ENCODE measurements at places on chromosomes 7 and 10.

DNA sequence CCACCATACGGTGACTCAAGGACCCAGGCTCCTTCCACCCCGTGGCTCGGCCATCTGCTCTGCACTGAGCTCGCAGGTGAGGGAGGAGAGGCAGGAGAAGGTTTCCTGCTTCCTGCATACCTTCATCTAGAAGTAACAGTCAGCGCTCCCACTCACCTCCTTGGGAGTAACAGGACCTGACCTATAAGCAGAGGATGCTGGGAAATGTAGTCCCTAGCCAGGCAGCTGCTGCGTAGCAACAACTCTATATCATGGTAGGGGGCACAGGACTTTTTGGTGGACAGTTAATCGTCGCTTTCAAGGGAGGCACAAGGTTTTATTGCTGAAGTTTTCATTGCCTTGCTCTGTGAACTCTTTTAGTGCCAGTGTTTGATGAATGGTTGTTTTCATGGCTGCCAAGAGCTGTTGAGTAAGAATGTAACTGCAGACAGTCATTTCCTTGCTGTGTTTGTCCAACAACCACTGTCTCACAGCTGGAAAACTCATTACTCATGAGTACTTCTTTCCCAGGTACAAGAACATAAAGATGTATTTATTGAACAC lies 10.2 kb upstream of the ZFYVE27 start:
- no peak for DNase-seq

GRCh38 chr10:43203448-43204041 lies 63.3 kb downstream of the RASGEF1A start:
- DNase-seq: no peak

DNA sequence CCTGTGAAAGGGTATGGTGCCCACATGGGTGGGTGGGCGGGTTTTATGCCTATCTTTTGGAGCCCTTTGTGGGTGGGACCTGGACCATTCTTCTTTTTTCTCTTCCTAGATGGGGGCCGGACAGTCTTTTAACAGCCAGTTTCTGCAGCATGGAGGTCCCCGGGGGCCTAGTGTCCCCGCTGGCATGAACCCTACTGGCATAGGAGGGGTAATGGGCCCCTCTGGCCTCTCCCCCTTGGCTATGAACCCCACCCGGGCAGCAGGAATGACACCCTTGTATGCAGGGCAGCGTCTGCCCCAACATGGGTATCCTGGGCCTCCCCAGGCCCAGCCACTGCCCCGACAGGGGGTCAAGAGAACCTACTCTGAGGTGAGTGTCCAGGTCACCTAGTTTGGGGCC lies 9.1 kb downstream of the ZMIZ2 start:
- DNase-seq: no peak

GRCh38 chr10:28118985-28119628 lies 120.2 kb upstream of the ODAD2 start:
- DNase-seq: no peak

DNA sequence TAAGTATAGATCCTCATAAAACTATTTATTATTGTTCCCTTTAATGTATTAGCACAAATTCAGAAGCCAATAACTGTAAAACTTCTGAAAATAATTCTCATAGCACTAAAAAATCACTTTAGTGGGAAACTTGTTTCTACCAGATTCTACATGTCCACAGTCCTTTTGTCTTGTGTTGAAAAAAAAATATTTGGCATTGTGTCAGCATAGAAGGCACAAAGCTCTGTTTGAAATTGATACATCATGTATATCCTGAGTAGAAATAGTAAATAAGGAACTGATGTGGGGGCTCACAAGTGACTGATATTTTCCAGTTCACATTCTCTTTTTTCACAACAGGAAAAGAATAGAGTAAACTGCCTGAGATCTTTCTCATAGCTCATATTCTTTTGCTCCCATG lies 134.6 kb downstream of the GRM3 start:
- no peak for DNase-seq

- peak; percentile 41 for DNase-seq
These were observed 49.0 kb upstream of the BAMBI start for GRCh38 chr10:28628184-28628893.

- no peak for DNase-seq
These were observed 24.0 kb upstream of the GPNMB start for GRCh38 chr7:23222439-23223030.

GRCh38 chr7:150503581-150503980 lies 11.1 kb upstream of the GIMAP7 start:
- no peak for DNase-seq

DNA sequence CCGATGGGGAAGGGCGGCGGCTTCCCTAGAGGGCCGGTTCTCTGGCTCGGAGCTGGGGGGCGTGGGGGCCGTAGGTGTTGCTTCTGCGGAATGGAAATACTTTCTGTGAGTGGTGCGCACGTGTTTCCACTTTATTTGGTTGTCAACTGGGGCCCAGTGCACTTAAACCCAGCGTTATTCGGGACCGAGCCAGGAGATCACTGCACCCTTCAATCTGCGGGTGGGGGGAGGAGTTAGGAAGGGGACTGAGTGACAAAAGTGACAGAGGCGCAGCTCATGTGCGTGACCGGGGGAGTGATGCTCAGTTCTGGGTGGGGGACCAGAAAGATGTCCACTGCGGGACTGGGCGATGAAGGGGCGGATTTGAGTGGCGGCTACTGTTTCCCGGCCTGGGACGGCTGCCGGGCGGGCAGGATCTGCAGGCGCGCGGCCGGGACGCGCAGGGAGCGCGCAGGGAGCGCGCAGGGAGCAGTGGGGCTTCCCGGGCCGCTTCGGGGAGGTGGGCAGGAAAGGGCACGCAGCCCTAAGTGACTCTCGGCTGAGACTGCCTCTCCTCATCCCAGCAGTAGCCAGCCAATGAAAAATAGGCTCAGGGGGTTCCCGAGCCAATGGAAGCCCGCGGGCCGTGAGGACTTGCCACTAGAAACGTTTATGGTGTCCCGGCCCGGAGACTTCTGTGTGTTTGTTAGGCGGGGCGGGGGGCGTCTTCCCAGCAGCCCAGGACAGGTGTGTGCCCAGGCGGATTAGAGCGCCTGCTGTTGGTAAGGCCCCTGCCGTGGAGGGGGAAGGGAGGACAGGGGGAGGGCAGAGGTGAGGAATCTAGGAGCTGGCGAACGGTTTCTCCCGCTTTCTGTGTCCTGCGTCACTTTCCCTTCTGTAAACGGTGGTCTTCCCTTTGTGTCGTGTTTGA lies 54.3 kb upstream of the KDM7A start:
- no peak for DNase-seq

DNA sequence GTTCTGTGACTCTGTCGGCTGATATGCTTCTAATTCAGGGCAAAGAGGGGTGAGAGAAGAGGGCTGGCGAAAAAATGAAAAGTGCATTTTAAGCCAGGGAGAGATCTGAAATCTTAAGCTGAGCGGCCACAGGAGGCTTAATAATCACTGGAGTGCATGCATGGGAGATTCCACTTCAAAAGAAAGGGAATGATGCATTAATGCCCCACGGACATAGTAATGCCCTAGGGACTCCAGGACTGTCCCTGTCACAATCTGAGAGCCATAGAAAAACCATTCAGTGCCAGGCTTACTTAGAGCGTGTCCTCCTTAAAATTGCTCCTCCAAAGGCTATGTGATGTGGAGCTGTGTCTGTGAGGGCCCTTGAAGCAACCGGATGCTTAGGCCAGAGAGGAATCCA lies 75.1 kb downstream of the NHLRC2 start:
- no peak for DNase-seq

DNA sequence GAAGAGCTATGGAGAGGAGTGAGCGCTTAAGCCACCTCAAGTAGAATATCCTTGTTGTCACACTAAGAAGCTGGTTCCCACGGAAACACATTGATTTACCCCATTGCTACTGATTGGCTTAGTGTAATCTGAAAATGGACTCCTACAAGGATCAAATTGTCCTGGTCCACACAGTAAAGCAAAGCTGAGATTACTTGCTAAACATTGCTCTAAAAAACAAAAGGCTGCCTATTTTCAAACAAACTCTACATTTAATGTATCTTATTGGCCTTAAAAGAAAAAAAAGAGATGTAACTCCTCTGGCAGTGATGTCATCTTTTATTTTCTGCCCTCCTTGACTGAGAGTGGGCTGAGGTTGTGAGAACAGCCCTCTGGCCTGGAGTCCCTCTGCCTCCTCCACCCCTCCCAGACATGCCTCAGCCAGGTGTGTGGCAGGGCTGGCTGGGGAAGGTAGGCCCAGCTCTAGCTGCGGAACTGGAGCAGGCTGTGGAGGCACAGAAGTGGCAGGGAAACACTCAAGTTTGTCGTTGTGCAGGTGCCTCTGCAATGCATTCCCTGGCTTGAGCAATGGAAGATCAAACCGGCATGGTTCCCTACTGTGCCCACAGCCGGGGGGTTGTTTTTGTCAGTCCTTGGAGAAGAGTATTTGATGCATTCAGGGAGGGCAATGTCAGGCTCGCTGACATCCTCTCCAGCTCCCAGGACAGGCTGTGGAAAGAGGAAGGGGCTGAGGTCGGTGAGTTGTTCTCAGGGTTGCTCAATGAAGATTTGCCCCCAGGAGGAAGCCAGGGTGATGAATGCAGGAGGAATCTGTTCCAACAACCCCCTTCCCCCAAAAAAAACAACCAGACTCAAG lies 9.1 kb downstream of the KLF6 start:
- no peak for DNase-seq

DNA sequence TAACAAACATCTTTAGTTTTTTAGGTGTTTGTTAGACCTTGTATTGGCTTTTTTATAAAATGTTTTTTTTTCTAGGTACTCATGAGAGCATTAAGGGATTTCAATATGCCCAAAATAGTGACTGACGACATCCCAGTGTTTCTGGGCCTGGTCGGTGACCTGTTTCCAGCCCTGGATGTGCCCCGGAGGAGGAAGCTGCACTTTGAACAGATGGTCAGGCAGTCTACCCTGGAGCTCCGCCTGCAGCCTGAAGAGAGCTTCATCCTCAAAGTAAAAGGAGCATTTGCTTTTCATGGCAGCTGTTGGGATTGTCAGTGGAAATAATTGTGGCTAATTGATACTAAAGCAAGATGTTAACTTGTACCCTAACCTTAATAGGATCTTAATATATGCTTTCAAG lies 161.5 kb downstream of the DNAH11 start:
- DNase-seq: no peak

- no peak for DNase-seq
These were observed 7.6 kb upstream of the TMEM248 start for GRCh38 chr7:66913118-66914037.

DNA sequence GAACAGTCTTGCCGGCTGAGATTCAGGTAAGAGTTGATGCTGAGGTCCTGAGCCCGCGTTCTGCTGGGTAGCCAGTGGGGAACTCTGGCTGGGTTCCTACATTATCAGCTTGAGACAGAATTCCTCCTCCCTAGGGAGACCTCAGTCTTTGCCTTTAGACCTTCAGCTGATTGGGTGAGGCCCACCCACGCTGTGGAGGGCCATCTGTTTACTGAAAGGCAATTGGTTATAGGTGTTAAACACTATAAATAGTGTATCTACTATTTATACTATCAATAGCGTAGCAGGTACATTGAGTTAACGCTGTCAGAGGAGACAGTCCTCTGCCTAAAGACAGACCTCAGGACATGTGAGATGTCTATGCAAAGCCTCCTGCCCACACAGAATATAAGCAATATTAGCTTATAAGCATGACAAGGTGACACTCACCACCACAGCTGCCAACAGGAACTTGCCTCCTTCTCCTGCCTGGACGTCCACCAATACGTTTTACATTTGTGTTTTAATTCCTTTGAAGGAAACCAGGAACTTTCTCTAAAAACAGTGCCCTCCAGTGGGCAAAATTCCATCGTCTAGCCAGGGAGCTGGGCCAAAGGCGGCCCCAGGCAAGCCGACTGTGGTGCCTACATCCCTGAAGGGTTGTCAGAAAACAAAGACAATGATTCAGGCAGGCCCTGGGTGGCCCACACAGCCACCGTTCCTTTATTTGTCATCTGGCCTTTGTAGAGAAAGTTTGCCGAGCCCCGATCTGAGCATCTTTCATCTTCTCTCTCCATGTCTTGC lies 58.8 kb downstream of the INSIG1 start:
- DNase-seq: peak; percentile 23

DNA sequence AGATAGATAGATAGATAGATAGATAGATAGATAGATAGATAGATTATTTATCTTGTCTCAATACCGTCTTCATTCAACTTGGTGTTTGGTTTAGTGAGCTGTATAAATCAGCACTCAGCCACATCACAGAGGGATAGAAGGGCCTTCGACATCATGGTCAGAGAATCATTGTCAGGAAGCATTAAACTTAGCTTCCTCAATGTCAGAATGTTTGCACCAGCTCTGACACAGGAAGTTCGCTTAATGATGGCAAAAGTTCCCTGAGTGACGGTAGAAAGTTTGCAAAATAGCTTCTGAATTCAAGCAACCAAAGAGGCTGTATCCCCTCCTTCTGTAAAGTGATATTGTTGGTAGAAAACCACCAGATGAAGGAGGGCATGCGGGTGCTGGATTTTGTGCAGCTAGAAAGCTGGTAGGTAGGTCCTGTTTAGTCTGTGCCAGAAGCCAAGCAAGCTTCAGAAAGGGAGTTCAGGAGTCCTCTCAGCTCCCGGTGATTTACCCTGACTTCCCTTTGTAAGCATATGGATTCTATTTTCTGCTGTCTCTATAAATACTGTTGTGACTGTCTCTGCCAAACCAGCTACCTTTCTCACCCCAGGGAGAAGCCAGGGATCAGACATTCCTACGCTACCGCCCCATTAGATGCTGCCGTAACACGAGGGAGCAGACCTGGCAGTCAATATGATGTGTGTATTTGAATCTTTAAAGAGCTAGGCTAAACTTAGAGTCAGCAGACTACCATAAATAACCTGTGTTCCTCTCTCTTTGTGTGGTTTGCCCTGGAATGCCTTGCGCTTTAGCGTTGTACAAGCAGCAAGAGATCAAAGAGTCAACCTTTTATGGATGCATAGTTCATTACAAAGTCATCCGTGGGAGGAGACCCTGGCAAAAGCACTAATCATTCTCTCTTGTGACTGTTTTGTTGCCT lies 200.5 kb upstream of the KIAA1217 start:
- no peak for DNase-seq

DNA sequence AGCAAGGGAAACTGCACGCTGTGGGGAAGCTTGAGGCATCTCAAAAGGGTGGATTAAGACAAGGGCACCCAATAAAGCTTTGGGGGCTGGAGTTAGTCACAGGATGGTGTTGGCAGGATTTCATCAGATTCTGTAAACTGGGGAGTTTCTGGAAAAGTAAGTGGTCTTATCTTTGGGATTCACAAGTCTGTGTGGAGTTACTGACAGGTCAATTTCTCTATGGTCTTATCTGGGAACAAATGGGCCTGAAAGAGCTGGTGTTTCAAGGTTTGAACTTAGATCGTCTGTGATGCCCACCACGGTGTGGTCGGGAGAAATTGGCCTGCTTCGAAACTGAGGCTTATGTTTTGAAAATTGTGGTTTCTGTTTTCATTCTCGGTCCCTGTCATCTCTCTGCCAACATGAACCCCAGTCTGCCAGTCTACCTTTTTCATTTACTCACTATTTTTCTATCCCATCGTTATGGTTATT lies 23.8 kb upstream of the AOAH start:
- no peak for DNase-seq

- DNase-seq: no peak
These were observed 122.2 kb downstream of the PDE1C start for GRCh38 chr7:31948029-31948428.
